Activated CD4-positive, alpha-beta T cell treated with anti-CD3 and anti-CD28 coated beads, Interleukin-2, amount 50 U/mL, for 4 hours (primary cell): ENCODE measurements at places on chromosomes 2 and 18.
A peak's percentile ranks its signal among the peaks of the same experiment; 100 is the strongest.

DNA sequence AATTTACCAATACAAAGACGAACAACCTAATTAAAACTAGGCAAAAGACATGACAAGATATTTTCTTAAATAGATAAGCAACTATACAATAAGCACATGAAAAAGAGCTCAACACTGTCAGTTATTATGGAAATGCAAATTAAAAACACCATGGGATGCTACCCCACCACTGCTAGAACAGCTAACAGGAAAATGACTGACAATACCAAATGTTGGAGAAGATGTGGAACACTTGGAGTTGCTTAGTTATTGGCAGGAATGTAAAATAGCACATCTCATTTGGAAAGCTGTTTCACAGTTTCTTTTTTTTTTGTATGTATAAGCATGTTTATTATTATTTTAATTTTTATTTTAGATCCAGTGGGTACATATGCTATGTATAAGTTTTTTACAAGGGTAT, 84.4 kb downstream of the CYRIA start:
- DNase-seq: no peak

DNA sequence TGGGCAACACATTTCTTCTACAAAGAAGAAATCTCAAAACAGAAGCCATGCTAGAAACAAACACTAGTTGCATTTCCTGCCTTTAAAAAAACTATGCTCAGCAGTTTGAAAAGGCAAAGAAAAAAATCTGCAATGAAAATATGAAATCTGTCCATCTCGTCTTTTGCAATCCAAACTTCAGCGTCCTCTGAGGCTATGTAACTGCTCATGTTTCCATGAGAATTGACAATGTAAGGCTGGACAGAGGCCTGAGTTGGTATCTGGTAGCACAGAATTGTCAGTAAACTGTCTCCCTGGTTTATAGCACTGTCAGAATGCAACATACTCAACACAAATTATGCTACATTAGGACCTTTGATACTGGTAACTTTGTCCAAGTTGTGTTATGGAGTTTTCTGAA, 429.9 kb downstream of the ARHGAP15 start:
- no peak for DNase-seq

DNA sequence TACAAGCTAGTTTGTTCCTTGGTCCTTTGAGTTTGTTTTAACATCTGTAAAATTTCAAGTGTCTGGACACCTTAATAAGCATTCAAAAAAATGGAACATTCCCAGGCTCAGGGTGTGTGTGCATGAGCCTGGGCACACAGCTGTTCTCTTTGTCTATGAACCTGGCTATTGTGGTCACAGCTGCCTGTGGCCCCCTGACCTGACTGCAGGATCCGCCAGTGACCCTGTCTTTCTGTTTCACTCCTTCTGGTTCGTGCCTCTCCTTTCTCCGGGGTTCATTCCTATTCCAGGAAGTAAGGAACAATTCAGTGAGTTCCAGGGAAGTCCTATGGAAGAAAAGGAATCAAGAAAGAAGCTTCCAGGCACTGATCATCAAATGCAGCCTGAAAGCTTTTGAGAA, 35.6 kb downstream of the VWA3B start:
- DNase-seq: no peak

DNA sequence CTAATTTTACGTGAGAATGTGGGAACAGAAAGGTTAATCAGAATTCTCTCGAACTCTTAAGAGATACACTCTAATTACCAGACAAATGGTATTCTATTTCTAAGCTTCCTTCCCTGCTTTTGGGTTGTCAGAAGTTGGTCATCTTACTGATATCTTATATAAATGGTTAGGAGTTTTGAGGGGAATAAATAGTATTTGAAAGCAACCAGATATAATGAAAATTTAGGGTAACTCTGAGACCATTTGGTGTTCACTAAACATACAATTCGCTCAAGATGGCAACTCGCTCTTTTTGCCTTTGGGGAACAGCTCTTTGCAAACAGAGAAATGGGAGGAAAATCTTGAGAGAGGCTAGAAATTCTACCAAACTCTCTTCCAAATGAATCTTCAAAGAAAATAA, 250.9 kb downstream of the TCF4 start:
- DNase-seq: no peak

DNA sequence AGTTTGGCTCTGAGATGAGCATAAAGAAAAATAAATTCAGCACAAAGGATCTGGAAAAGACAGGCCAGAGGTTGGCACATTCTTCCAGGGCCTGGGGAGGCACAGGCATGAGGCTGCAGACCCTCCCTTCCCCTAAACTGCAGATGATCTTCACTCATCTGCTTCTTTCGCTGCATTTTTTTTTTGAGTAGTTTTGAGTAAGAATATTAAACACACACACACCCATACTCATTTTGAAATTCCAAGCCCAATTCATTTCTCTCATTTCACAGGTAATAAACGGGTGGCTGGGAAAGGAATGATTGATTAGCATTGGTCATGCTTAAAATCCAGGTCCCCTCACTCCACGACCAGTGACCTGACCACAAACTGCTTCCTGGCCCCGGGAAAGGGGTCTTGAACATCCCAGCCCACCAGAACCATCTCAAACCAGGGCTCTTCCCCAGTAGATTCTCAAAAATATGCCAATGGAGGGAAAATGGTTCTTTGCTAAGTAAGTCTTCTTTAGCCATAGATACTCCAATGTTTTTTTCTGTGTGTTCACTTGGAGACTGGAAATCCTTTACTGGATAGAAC, 219.6 kb downstream of the ANAPC1 start:
- no peak for DNase-seq

DNA sequence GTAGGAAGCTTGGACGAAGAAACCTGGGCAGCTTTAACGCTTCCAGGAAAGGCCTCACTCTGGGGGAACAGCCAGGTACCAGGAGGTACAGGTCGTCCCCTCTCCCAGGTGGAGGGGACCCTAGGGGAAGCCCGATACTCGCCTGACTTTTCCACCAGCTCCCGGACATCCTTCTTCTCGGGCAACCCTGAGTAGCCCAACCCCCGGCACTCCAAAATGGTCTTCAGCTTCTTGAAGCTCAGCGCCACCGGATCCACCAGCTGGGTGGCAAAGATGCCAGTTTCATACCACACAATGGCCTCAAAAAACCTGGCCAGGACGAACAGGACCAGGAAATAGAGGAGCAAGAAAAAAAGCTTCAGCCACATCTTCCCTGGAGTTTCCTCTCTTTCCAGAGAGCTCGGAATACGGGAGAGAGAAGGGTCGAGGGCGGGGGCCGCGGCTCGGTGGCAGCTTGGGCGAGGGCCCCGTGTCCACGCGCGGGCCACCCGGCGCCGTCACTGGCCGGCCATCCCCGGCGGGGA, 1.1 kb downstream of the RNF103 start:
- peak; percentile 6 for DNase-seq

DNA sequence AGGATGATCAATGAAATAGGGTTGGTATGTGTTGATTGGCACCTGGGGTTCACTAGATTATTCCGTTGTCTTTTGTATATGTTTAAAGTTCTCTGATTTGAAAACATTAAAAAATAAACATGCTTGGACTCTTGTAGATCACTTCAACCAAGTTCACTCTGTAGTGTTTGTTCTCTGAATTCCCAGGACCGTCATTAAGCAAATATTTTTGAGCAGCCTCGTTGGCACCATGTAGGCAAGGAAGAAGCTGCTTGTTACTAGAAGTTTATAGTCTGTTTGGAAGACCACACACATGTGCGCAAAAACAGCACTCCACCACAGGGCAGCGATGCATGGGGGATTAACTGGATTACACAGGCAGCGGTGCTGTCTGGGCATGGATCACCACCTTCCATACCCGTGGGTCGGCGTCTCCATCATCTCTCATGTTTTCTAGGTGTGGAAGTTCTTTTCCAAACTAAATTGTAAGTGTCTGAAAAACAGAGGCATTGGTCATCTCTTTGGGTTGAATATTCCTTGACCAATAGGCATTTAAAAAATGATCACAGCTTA, 212.2 kb downstream of the FHOD3 start:
- no peak for DNase-seq

GRCh38 chr18:57242285-57242684, 95.4 kb downstream of the BOD1L2 start:
- DNase-seq: no peak

- no peak for DNase-seq
These were observed 300.5 kb downstream of the INSIG2 start for GRCh38 chr2:118388771-118389170.

DNA sequence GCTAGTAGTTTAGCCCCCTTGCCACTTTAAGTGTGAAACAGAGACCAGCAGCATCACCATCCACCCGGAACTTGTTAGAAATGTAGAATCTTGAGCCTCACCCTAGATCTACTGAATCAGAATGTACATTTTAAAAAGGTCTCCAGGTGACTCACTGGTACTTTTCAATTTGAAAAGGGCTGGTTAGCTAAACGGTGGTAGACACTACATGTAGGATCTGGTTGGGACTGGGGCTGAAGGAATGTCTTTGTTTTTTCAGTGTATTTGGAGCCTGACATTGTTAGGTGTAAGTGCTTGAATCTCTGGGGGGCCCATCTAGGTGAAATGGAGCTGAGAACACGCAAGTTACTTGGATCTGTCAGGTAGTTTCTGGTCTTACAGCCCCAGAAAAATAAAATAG, 44.0 kb upstream of the XPO1 start:
- DNase-seq: no peak

DNA sequence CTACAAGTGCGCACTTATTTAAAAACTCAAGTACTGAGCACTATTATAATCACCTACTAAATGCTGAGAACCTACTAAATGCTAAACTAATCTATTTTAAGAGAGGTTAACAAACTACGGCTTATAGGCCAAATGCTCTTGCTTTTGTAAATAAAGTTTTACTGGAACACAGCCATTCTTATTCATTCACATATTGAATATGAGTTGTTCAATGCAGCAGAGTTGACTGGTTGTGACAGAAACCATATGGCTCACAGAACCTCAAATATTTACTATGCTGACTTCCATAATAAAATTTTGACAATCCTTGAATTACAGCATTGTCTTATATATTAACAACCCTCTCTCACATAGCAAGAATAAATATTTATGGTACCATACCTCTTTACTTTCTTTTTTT, 103.2 kb downstream of the ZNF521 start:
- no peak for DNase-seq

DNA sequence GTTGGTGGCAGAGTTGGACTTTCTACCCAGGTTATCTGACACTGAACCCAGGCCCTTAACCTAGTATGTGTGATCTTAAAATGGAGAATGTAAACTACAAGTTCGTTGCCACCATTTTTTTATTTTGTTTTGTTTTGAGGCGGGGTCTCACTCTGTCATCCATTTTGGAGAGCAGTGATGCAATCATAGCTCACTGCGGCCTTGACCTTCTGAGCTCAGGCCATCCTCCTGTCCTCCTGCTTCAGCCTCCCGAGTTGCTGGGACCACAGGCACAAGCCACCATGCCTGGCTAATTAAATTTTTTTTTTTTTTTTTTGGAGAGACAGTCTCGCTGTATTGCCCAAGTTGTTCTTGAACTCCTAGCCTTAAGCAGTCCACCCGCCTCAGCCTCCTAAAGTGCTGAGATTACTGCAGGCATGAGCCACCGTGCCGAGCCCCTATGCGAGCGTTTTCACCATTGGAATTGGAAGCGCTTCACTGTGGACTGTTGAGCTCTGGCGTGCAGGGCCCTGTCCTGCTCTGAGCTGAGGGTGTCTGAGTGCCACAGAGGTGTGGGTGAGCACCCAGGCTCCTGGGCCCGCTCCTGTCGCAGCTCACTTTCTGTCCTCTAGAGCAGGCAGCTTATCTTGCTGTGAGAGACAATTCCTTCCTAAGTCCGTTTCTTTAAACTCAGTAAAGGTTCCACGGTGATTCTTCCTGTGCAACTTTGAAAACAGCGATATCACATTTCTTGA, 186.9 kb downstream of the LDLRAD4 start:
- no peak for DNase-seq

DNA sequence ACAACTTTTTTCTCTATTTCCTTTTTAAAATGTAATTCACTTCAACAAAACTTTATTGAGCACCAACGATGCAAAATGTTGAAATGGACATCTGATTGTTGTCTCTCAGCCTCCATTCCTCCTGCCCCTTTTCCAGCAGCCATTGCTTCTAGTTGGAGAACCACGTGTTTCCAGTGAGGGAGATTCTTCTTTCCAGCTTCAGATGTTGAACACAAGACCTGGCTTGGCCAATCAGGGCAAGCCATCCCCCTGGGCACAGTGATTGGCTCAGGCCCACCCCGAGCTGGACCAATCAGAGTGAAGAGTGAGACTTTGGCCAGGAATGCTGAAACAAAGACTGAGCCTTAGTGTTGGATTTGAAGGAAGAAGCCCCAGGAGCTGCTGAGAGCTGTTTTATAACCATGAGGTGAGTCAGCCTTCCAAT, 59.0 kb downstream of the E2F6 start:
- no peak for DNase-seq

DNA sequence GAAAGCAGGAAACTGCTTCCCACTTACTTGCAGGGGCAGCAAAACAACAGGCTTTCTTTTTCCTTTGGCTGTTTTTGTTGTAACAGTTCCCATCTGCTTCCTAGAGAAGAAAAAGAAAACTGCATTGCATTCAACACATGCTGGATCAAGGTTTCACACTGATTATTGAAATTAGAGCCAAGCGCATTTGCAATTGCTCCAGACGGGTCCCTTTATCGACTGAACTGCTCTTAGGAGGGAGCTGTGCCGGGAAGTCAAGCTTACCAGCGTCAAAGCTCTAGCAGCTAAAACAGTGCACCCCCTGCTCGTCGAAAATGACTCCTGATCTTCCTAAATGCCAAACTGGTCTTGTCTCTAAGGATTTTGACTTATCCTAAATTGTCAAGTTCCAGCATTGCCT, 164.0 kb upstream of the SESTD1 start:
- no peak for DNase-seq

DNA sequence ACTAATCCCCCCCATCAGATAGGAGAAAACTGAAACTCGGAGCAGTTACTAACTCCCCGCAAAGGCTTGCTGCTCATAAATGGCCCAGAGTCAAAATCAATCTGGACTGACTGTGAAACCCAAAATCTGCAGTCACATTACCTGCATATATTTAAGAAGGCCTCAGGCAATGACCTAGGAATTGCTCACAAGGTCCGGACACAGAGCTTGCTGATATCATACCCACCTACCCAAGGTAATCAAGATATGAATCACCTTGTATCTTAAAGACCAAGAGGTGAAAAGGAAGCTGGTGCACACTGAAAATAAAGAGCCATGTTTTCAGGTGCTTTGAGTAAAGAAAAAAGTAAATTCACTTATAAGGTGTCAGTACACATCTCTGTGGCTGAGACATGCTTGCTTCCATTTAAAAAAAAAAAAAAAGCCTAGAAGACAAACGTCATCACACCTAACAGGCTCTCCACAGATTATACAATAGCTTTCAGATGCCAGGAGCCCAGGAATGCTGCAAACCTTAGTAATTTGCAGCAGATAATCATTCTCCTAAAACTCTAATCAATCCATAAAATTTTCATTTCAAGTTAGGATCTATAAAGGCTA, 195.4 kb downstream of the ZEB2 start:
- DNase-seq: no peak

DNA sequence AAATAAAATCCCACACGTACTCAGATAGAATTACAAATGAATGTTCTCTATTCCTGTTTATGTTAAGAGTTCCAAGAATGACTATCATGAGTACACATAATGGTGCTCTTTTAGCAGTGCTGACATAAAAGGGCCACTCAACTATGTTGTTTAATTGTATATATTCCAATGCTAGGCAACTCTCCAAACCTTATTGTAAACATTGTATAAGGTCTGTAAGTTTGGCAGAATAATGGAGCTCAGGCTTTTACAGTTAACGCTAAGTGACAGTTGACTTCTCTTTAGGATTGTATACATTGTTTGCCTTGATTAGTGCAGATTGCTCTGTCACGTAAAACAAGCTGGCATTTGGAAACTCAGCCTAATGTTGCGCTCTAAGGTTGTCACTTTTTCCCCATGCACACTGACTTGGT, 20.8 kb downstream of the RBMS1 start:
- DNase-seq: no peak
